Dorsolateral prefrontal cortex (tissue), 122 donors: ENCODE measurements at places on chromosomes 4 and X.

GRCh38 chr4:88295656-88296055, 11.3 kb upstream of the PPM1K start:
- DNase-seq, result no peak

- no peak for DNase-seq
Measured at GRCh38 chr4:122707497-122707896, 25.0 kb upstream of the BBS12 start.

DNA sequence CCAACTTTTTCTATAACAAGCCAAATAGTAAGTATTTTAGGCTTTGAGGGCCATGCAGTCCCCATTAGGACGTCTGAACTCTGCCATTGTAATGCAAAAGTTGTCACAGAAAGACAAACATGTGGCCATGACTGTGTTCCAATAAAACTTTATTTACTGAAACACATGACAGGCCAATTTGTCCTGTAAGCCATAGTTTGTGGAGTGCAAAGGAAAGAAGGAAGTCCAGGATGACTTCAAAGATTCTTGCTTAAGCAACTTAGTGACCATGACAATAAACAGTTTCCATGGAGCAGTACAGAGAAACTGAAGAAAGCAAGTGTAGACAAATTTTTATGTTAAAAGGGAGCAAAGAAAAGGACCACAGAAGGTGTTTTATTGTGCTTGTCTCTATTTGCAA, 35.0 kb upstream of the MYOZ2 start:
- no peak for DNase-seq

GRCh38 chr4:156972379-156973015, 898 bp upstream of the PDGFC start:
- no peak for DNase-seq

DNA sequence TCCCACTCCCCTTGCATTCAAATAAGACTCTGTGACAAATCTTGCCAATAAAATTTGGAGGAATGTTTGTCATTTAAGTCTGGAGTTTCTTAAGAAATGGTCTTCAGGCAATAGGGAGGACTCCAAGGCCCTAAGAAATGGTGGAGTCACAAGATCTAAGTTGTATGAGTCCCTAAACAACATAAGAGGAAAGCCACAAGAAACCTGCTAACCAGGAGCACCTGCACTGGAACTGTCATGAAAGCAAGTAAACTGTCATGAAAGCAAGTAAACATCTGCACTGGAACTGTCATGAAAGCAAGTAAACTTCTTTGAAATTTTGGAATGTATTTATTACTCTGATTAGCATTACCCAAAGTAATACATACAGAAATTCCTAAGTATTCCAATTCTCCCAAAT, 3.5 kb downstream of the CNOT6L start:
- DNase-seq, result no peak

DNA sequence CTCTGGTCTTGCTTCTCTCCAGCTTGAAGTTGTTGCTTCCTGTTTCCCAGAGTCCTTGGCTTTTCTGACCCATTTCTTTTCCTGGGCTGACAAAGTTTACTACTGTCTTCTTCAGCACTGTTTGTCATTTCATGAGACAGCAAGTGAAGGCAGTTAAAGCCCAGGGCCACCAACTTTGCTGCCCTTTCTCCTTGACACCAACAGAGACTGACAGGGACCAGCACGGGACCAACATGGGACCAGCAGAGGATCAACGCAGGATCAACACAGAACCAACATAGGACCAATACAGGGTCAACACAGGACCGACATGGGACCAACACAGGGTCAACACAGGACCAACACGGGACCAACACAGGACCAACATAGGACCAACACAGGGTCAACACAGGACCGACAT, 34.9 kb downstream of the RNF212 start:
- DNase-seq, result no peak

DNA sequence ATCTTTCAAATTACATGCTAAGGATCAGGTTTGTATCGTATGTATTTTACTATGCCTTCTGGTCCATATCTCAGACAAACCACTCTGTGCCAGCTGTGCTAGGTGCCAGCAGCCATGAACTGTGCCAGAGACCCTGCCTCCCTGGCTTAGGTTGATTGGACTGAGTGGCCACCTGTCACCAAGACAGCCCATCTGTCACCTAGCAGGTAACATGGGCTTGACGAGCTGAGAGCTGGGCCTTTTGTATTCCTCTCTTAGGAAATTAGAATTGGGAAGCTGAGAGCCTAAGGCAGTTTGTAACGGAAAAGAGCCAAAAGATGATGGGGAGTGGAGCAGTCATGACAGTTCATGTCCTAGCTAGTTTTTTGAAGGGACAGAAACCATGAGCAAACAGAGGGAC, 42.5 kb downstream of the TMEM164 start:
- no peak for DNase-seq

- no peak for DNase-seq
Measured at GRCh38 chrX:10050481-10050880, 83.3 kb downstream of the CLDN34 start.

DNA sequence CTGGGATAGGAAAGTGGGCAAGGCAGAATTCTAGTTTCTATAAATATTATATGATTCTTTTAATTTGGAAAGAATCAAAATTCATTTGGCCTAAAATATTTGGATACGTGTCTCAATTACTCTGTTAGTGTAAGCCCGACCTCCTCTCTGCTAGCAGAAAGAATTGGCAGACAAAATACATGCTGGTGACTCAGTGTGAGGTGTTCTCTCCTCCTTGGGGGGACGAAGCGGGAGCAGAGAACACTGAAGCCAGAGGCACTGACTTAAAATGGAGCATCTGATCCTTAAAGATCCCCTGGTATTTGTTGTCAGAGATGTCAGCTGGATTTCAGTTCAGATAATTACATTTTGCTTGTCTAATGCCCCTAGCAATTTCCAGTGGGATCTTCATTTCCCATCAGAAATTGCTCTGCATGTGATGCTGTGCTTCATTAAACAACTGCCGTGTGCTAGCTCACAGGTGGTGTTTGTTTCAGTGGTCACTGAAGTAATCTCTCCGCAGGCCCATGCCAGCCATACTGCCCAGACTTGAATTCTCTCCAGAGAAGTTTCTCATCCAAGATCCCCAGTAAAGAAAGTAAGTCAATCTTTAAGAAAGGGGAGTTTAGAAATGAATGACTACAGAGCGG, 188.7 kb upstream of the TLL1 start:
- no peak for DNase-seq

DNA sequence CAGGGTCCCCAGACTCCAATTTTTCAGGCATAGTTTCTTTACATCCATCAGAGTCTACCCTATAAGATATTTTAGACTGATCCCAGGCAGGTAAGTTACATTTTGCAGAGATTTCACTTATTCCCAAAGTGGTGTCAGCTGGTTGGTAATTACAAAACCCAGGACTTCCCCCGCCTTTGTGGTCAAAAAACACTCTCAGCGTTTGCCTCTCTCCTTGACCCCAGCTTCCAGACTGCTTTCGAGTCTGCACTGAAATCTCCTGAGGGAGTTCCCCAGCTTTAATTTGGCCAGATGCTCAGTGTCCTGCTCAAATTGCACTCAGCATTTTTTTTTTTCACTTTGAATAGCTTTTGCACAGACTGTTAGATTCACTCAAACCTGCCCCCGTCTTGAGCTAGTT, 11.2 kb upstream of the AMOT start:
- no peak for DNase-seq

DNA sequence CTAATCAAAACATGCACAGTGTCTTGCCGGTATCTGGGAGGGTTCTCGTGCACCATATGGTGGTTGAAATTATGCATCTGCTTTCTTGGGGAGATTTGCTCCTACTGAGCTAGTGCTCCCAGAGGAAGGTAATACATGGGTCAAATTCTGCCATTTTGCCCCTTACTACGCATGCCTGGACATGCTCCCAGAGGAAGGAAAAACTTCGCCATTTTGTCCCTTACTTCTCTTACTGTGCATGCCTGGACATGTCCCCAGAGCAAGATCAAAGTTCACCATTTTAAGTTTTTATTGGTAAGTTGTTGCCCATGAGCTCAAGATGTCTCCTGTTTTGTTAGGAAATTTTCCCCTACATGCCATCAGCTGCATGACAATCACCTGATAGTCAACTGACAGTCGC, 252.1 kb upstream of the KLHL4 start:
- DNase-seq, result no peak

DNA sequence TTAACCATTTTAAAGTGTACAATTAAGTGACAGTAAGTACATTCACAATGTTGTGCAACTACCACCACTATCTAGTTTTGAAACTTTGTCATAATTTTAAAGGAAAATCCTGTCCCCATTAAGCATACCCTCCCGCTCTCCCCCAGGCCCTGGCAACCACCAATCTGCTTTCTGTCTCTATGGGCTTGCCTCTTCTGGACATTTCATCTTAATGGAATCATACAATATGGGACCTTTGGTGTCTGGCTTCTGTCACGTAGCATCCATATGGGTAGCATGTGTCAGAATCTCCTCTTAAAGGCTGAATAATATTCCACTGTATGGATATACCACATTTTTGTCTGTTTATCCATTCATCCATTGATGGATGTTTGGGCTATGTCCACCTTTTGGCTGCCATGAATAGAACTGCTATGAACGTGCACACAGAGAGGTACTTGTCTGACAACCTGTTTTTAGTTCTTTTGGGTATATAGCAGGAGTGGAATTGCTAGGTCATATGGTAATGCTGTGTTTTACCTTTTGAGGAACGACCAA, 61.5 kb downstream of the ELF4 start:
- DNase-seq, result no peak

DNA sequence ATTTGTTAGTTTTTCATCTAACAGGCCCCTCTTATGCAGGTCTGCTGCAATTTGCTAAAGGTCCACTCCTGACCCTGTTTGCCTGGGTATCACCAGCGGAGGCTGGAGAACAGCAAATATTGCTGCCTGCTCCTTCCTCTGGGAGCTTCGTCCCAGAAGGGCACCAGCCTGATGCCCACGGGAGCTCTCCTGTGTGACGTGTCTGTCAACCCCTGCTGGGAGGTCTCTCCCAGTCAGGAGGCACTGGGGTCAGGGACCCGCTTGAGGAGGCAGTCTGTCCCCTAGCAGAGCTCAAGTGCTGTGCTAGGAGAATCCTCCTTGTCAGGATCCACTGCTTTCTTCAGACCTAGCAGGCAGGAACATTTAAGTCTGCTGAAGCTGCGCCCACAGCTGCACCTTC, 30.5 kb downstream of the ATRX start:
- no peak for DNase-seq

DNA sequence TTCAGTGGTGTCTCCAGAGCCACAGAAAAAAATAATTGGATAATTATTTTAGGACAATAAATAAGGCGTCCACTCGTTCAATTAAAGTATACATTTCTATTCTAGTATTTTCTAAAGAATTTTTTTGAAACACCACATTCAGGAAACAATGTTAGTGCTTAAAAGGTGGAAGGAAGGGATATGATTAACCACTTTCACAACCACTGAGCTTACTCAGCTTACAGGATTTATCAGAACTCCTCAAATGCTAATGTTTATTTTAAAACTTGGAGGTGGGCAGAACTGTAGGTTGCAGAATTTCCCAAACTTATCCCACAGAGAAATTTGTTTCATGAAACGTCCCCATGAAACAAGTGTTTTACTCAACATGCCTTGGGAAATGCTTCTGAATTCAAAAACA, 54.3 kb upstream of the MAGEB2 start:
- no peak for DNase-seq
